ENCODE measurements at places on chromosomes 3 and 15. TPM values are rescaled to one million over a fixed set of nuclear protein-coding genes. Genes with fewer than 3 reads are reported as not detected.

SLCO2A1 gene
- total RNA-seq = 1.6 TPM

CDHR4 gene
- not detected for total RNA-seq

FOXL2 gene
- total RNA-seq = 18.2 TPM

SI gene
- total RNA-seq = not detected

LTK gene
- 3.9 TPM for total RNA-seq
